ENCODE measurements at places on chromosomes 12 and 14. TPM values are rescaled to one million over a fixed set of nuclear protein-coding genes. Genes with fewer than 3 reads are reported as not detected.

GRCh38 chr12:71400481-71400880, 39.1 kb upstream of the LGR5 start:
- no peaks in the 10 kb centered on the region for H3K4me1 ChIP-seq
- DNase-seq: no peak
- H3K36me3 ChIP-seq: no peaks in the 10 kb centered on the region
- H3K4me3 ChIP-seq: no peak overlapping the region

- DNase-seq: no peak
- no peaks in the 10 kb centered on the region for H3K4me1 ChIP-seq
- no peak overlapping the region for H3K27ac ChIP-seq
- no peak overlapping the region for H3K4me3 ChIP-seq
- H3K36me3 ChIP-seq: no peaks in the 10 kb centered on the region
- no peaks in the 10 kb centered on the region for H3K27me3 ChIP-seq
These were observed 544.5 kb upstream of the ATP2B1 start for GRCh38 chr12:90253136-90253535.

- no peaks in the 10 kb centered on the region for H3K27me3 ChIP-seq
- no peak for DNase-seq
- H3K27ac ChIP-seq: no peak overlapping the region
- H3K4me3 ChIP-seq: no peak overlapping the region
- no peaks in the 10 kb centered on the region for H3K4me1 ChIP-seq
These were observed 160.9 kb downstream of the ALG10B start for GRCh38 chr12:38477340-38478090.

- no peak for DNase-seq
- H3K27ac ChIP-seq: peak overlapping the region; percentile 95
- H3K4me1 ChIP-seq: peaks cover 18% of the 10 kb centered on the region
- H3K36me3 ChIP-seq: no peaks in the 10 kb centered on the region
- H3K4me3 ChIP-seq: no peak overlapping the region
These were observed 34.1 kb upstream of the SPTSSA start for GRCh38 chr14:34496007-34496678.

- H3K27me3 ChIP-seq: no peaks in the 10 kb centered on the region
- peaks cover 9% of the 10 kb centered on the region for H3K4me1 ChIP-seq
- no peak for DNase-seq
- H3K4me3 ChIP-seq: no peak overlapping the region
- no peak overlapping the region for H3K27ac ChIP-seq
These were observed 229.3 kb downstream of the PCNX1 start for GRCh38 chr14:71136386-71137060.

The TAS2R9 gene
- total RNA-seq: not detected

The OR4E2 gene
- total RNA-seq: not detected

The POLE2 gene
- total RNA-seq: 12.0 TPM

Data from hepatocyte (in vitro differentiated cells).